T-helper 22 cell (primary cell): ENCODE measurements at places on chromosomes 16 and 17.

DNA sequence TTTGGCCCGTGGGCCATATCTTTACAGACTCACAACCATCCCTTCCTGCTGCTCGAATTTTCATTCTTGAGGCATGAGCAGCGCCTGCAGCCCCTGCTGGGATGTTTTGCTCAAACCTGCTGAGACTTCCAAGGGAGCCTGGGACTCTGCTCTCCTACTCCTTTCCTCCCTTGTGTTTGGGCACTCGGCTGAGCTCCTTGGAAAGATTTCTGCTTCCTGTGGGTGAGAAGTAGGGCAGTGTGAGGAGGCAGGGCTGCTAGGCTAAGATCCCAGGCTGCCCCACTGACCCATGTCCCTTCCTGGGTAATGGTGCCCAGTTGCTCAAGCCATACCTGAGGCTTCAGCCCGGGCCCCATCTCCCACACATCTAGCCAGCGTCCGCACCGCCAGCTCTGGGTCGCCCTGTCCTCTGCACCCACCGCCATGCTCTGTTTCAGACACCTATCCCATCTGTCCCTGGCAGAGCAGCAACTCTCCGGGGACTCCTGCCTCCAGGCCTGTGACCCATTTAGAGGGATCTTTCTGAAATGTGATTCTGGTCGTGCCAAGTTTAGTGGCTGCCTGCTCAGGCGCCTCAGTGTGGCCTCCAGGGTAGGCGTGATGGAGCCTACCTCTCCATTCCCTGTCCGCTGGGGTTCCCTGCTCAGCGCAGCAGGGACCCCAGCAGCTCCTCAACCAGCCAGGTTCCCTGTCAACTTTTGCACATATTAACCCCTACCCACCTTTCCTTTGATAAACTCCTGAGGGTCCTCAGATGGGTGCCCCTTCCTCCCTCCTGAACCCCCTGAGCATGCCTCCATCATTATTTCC, 190.1 kb downstream of the CCDC182 start:
- no peak for DNase-seq

- DNase-seq: no peak
Observed at GRCh38 chr17:74442291-74442669, 10.4 kb downstream of the GPRC5C start.

DNA sequence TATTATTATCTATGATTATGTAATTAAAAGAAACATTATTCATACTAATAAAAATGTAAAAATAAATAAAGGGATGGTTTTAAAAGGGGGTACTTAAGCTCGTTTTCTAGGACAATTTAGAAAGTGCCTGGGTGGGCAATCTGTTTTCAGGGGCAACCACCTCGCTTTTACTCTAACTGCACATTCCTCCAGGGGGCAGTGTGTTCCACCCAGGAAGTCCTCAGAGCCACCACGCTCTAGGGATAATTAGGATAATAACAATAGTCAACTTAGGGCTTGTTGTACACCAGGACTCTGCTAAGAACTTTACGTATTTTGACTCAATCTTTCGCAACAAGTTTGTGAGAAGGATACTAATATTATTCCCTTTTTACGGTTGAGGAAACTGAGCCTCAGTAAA, 396.7 kb upstream of the MAF start:
- DNase-seq: no peak

DNA sequence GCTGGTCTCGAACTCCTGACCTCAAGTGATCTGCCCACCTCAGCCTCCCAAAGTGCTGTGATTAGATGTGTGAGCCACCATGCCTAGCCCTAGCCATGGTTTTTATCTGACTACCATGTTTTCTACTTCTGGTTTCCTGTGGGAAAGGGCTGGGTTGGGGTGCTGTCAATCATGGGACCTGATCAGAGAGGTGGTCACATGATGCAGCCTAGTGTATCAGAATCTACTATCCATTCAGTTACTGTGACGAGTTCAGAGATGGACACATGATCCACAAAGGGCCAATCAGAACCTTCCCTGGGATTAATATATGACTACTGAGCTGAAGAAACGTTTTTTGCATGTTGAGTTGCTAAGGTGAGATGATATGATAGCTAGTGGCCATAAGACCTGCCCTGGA, 59.1 kb downstream of the ABCC6 start:
- no peak for DNase-seq

DNA sequence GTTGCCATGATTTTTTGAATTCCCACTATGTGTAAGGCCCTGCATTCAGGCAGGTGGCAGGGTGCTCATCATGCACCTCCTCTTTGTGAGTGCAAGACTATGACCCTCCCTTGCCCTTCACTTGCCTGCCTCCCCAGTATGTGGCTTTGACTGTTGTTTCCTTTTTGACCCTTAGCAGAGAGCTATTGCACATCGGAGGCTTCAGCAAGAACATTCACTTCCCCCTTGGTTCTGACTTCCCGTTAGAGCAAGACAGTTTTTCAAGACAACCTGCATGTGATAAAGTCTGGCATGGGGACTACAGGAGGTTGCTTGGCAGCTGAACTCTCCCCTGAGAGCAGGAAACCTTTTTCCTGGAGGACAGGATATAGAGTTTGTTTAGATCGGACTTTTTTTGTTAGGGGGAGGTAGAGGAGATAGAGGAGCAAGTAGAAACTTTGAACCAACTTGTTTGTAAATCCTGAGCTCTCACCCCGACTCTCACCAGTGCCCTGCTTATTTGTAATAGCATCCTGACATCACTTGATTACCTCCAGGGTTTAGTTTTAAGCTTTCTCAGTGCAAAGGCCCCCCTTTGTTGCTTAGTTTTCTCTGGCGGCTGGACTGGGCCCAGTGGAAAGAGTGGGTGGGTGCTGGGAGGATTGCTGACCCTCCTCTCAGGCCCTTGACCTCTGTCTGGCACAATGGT, 34.3 kb downstream of the LIMD2 start:
- DNase-seq: no peak

GRCh38 chr17:77509599-77509998, 368.8 kb downstream of the SEC14L1 start:
- no peak for DNase-seq

- DNase-seq: no peak
Observed at GRCh38 chr16:48617711-48618148, 7.8 kb upstream of the N4BP1 start.

DNA sequence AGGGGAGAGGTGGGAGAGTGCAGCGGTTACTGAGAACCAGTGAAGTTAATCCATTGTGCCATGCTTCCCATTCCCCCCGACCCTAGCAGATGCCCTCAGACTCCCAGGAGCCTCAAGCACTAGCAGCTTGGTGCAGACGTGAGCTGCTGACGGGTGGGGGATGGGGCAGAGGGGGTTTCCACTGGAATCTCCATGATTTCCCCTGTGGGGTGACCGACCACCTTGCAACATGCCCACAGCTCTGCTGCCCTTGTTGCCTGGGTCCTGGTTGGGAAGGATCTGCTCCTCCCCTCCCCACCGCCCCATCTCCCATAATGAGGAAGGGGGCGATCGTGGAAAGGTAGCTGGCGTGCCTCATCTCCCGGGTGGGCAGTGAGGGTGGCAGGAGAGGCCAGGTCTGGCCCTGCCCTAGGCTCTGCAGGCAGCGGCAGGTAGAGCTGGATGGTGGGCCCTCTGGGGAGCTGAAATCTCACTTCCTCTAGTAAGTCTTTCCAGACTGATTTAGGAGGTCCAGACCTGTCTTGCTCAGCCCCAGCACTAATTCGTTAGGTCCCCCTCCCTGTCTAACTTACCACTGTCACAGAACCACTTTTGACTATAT, 9.6 kb downstream of the FLOT2 start:
- no peak for DNase-seq

DNA sequence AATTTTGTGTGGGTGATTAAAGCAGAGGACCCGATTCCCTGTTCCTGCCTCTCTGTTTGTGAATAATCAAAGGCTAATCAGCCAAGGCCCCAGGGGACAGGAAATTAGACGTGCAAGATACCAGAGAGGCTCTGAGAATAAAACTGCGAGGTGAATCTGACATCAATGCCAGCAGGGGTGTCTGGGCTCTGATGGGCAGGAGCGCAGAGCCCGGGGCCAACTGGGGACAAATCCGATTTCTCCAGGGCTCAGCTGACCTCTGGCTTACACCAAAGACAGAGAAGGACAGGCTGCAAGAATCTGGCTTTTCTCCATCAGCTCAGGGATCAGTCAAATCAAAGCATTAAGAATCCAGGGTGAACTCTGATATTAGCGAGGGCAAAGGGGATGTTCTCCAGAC, 174.3 kb downstream of the XYLT1 start:
- DNase-seq: no peak

GRCh38 chr16:85169333-85170065, 57.2 kb upstream of the CIBAR2 start:
- DNase-seq: no peak

- no peak for DNase-seq
Observed at GRCh38 chr16:86581458-86581857, 3.1 kb downstream of the FOXL1 start.

GRCh38 chr17:21251337-21252010, 1.7 kb downstream of the NATD1 start:
- DNase-seq: no peak

DNA sequence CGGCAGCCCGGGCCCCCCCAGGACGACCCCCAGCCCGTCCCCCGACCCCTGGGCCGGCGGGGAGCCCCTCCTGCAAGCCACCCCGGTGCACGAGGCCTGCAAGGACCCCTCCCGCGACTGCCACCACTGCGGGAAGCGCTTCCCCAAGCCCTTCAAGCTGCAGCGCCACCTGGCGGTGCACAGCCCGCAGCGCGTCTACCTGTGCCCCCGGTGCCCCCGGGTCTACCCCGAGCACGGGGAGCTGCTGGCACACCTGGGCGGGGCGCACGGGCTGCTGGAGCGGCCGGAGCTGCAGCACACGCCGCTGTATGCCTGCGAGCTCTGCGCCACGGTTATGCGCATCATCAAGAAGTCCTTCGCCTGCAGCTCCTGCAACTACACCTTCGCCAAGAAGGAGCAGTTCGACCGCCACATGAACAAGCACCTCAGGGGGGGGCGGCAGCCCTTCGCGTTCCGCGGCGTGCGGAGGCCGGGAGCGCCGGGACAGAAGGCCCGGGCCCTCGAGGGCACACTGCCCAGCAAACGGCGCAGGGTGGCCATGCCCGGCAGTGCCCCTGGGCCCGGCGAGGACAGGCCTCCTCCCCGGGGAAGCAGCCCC, 15.6 kb upstream of the ZFPM1 start:
- peak; percentile 16 for DNase-seq

DNA sequence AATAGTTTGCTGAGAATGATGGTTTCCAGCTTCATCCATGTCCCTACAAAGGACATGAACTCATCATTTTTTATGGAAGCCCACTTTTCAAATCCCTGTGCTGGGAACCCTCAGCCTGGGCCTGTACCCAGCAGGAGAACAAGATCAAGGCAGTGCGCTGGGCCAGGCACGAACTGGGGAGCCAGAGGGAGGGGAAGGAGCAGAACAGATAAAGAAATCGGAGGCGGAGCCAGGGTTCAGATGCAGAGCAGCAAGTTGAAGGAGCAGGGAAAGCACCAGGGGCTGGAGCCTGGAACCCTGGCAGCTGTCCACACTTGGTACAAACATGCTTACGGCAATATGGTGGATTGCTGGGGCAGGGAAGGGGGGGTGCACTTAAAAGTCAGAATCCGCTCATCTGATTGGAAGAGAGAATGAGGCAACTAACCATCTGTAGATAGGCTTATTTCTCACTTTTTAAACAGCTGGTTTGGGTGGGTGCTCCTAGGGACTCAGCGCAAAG, 107.5 kb downstream of the NOG start:
- DNase-seq: no peak

DNA sequence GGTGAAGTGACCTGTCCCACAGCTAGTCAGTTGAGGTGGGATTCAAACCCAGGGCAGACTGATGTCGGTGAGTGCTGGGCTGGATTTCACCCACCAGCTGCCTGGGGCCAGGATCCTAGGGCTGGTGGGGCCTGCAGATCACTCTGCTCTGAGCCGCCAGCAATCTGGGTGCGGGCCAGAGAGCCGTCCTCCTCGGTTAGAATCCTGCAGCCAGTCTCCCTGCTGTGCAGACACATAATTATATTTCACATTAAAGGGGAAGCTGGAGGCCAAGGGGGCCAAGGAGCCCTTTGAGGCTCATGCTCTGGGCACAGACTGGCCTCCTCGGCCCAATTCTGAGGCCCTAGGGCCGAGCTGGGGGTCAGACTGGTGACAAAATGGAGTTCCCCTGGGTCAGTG, 996 bp upstream of the KCNJ12 start:
- no peak for DNase-seq

DNA sequence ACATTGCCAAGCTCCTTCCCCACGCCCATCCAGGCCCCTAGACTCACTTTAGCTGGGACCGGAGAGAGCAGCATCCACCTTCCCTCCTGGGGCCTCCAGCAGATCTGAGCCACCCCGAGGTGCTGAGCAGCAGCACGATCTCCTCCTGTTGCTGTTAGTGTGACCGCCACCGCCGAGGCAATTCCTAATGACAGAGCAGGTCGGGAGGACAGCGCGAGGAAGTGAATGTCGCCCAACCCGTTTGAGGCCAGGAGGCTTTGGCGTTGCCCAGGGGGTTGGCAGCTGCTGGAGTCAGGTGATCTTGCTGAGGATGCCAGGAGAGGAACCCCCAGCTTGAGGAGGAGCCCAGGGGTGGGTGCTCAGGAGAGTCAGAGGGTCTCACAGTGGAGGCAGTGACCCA, at the start of gene RNF222:
Gene RNF222, minus strand, starts transcription at position 192 of the 400 bp plus-strand sequence. CDS start 4,366 bp downstream, outside the sequence.
- no peak for DNase-seq

DNA sequence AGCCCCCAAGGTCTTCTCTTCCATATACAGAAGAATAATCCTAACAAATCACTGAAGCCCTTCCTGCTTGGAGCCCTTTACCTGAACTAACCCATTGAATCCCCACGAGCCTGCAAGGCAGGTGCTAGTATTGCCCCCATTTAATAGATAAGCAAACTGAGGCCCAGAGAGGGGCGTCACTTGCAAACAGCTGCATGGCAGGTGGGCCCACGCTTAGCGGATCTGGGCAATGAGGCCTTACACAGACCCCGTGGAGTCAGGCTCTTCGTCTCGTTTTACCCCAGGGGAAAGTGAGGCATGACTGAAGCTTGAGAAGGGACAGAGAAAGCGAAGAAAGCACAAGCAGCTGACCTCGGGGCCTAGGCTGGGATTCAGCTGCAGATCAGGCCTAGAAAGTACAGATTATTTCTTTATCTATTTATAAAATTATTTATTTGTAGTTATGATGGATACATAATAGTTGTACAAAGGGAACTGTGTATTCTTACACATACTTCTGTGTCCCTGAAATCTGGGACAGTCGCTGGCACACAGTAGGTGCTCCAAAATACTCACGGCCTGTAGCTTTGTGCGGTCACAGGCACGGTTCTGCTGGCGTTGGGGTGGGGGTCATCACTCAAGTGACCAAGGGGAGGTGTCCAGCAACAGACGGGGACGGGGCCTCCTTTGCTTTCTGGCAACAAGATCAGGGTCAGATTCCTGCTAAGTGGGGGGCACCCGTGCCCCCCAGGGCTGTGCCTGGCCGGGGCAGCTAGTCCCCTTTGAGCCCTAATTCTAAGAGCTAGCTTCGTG, 223.2 kb upstream of the GSE1 start:
- no peak for DNase-seq

- no peak for DNase-seq
Observed at GRCh38 chr17:2192367-2193057, 111.1 kb downstream of the SMG6 start.
